ENCODE measurements at places on chromosomes 16 and 17.

GRCh38 chr17:38885044-38885727, 15.3 kb downstream of the LASP1 start:
- DNase-seq: no peak

DNA sequence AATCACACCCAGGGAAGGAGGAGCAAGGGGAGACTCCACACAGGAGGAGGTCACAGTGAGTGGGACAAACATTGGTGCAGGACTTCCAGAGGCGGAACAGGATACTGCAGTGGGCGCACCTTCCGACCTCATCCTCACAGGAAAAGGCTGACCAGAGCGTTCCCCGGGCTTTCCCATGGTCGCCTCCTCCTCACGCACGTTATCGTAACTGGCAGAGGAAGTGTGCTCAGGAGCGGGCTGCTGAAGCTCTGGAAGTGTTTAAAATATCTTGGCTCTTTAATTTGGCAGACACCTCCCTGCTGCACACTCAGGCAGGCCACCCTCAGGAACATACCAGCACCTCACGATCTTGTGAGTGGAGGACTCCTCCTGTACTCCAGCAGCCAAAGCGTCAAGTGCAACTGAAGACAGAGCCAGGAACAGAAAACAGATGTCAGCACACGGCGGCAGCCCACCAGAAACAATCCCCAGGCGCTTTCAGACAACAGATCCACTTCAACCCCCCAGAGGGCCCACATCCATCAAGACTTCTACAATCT, 17.5 kb downstream of the FANCA start:
- DNase-seq: no peak

DNA sequence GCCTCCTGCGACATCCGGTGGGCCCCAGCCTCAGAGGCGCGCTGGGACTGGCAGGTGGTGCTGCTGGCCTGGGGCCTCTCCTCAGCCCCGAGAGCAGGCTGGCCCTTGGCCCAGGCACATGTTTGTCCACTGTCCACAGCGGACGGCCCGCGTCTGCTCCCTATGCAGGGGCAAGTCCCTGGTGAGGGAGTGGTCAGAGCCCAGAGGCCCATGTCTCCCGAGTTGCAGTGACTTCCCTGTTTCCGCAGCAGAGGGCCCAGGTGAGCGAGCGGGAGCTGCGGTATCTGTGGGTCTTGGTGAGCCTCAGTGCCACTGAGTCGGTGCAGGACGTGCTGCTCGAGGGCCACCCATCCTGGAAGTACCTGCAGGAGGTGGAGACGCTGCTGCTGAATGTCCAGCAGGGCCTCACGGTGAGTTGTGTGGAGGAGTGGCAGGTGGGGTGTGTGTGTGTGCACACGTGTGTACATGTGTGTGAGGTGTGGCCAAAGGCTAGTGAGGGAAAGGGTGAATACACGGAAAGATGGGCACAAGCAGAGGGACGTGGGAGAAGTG, 10.4 kb downstream of the IL34 start:
- no peak for DNase-seq

DNA sequence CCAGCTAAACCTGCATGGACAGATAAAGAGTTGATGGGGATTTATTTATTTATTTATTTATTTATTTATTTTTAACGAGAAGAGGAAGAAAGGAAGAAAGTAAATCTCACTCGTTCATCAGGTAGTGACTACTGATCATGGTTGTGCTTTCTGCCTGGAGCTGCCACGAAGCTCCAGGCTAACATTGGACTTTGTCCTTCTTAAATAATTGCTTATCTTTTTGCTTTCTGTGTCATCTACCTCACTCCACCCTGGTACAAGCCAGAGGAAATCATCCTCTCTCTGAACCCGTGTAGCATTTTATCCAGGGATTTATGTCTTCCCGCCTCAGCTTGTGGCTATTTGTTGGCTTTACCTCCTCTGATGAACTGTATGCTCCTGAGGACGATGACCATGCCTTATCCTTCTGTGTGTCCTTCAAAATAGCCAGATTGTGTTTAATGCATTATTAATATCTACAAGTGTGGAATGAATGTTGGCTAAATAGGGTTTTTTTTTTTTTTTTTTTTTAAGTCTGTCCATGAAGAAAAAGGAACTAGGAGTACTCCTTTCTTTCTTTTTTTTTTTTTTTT, 8.0 kb upstream of the SLC12A3 start:
- no peak for DNase-seq

GRCh38 chr16:83793179-83793578, 14.6 kb upstream of the HSBP1 start:
- no peak for DNase-seq

DNA sequence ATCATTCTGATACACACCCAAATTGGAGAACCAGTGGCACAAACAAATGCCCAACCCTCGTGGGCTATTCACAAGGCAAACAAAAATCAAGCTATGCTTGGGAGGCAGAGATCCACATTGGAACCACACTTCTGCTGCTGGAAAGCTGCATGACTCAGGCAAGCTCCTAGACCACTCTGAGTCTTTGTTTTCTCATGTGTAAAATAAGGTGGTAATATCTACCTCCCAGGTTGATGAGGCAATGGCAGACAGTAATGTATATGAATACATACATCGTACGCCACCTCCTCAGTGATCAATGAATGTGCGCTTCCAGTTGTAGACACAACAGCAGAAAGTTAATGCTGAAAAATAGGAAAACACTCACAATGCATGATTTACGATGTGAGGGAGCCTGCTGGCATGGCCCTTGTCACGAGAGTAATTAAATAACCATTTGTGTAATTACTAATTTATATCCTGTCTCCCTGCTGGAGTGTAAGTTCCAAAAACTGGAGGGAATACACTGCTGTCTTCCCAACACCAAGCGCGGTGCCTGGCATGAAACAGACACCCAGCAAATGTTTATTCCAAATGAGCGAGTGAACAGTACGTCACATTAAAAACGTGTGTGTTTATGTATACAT, 69.9 kb upstream of the HSBP1 start:
- no peak for DNase-seq

DNA sequence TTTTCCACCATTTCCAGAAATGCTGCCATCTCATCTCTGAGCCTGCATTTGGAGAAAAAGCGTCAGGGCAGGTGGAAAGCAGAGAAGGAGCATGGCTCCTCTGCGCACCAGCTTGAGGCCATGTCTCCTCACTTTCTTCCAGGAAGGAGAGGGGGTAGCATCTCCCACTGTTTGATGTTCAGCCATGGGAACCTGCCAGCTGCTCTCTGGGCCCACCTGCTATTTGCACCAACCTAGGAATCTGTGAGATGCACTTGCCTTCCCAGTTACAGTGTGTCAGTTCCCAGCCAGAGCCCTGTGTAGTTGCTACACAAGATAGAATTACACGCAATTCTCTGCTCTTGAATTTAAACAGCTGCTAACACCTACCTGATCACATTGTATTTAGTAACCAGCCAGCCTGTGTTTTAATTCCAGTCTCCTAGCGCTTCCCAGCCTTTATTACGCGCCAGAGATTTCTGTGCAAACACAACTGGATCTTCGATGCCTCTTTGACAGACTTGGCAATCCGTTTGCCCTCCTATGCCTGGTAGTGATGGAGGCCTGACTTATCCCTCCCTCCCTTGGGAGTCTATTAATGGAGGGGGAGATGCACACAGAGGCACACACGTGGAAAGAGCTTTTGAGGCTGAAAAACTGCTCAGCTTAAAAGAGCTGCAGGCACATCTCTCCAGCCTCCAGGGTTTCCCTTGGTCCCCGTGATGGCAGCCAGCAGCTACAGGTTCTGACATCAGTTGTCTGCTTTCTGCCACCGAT, 98.1 kb upstream of the SEC14L1 start:
- DNase-seq: no peak

DNA sequence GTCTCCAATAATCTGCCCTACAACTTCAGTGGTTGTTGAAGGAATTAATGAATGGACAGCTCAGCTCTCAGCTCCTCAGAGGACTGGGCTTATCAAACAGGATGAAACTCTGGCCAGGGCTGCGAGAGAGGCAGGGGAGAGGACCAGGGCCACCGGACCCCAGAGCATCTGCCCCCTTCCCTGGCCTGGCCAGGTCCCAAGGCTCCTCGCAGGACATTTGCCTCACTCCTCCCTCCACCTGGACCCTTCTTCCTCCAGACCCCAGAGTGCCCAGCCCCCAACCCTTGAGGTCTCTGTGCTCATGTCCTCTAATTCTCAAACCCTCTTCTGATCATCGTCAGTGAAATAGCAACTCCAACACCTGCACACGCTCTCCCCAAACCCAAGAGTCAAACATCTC, 3.7 kb downstream of the CD300C start:
- no peak for DNase-seq

DNA sequence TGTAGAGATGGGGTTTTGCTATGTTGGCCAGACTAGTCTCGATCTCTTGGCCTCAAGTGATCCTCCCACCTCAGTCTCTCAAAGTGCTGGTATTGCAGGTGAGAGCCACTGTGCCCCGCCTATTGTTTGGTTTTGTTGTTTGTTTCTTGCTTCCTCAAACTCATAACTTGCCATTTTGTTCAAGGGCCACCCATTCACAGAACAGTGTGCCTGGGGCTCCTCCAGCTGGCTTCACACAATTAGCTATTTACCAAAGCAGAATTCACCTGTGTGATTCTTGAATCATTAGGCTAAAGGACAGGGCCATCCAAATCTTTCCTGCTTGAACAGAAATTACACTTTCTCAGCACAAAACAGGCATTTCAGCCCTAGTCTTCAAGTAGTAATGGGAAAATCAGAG, 7.2 kb downstream of the ABHD15 start:
- no peak for DNase-seq

- no peak for DNase-seq
These were observed 8.3 kb downstream of the TSC2 start for GRCh38 chr16:2056077-2056476.

GRCh38 chr16:79270011-79270410, 330.5 kb downstream of the MAF start:
- DNase-seq: no peak

- DNase-seq: no peak
These were observed 110.0 kb downstream of the N4BP1 start for GRCh38 chr16:48499923-48500381.

GRCh38 chr17:29777663-29778062, 152.4 kb downstream of the SSH2 start:
- no peak for DNase-seq

DNA sequence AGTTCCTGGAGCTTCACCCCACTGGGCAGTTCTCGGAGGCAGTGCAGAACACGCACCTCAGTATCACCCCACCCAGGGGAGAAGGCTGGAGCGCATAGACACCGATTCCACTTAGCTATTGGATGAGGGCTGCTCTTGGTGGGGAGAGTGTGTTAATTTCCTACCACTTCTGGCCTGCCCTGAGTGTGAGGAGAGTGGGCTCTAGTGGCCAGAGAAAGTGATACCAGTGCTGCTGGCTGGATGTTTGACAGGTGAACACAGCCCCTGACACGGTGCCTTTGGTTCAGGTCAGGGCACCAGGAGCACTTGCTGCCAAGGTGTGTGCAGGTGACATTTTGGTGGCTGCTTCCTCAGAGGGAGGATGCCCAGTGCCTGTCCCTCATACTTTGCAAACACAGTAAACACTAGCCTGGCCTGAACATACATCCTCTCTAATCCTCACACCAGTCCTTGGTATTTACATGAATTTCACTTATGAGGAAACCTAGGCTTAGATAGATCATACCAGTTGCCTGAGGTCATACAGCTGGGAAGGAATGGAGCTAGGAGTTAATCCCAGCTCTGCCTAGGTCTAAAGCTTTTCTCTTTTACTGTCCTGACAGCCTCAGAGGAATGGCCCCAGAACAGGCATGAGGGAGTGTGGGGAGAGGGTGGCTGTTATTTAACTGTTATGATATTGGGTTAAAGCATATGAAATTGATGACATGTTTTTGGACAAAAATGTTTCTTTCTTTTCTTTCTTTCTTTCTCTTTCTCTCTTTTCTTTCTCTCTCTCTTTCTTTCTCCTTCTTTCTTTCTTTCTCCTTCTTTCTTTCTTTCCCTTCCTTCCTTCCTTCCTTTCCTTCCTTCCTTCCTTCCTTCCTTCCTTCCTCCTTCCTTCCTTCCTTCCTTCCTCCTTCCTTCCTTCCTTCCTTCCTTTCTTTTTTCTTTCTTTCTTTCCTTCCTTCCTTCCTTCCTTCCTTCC, 21.0 kb upstream of the ITGAX start:
- no peak for DNase-seq

- no peak for DNase-seq
These were observed 1.6 kb downstream of the CAPN15 start for GRCh38 chr16:529012-529575.

GRCh38 chr17:36188891-36189306, 7.7 kb downstream of the CCL3L1 start:
- peak; percentile 43 for DNase-seq

DNA sequence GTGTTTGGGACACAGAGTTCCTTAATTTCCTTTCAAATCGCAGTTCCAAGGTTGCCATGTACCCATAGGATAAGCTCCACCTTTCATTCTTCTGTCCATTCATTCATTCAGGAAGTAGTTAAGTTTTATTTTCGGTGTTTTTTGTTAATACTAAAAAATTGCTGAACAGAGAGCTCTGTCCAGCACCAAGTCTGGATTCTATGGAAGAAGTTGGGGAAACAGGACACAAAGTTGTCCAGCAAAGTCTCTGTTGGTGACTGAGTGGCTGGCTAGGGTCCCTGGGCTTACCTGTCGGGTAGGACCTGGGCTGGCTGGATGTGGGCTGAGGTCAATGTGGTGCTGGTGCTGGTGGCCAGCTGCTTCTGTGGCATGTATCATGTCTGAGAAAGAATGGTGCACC, 17.6 kb upstream of the CCL2 start:
- DNase-seq: no peak

GRCh38 chr17:56796536-56796935, 37.2 kb downstream of the C17orf67 start:
- no peak for DNase-seq

DNA sequence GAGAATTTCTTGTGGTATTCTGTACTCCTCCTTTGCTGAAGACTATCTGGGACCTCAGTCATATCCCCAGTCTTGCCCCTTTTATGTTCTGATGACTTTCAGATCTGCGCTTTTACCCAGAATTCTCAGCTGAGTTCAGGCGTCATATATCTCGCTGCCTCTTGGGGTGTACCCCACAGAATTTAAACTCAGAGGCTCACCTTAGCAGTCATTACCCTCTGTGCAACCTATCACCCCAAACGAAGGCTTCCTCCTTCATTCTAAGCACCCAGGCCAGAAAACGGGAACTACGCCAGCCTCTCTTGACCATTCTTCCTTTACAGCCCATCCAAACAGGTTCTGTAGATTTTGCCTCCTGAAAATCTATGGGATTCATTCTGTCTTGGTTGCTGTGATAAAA, 574.8 kb upstream of the C16orf82 start:
- no peak for DNase-seq
